ENCODE measurements at places on chromosomes 2 and 18. TPM values are rescaled to one million over a fixed set of nuclear protein-coding genes. Genes with fewer than 3 reads are reported as not detected.

The IKZF2 gene
- 3.9 TPM for total RNA-seq

The PDE1A gene
- total RNA-seq: 4.8 TPM

The CDCA7 gene
- not detected for total RNA-seq

The MRPL30 gene
- total RNA-seq: 32.6 TPM

The NTSR2 gene
- total RNA-seq: not detected

The WIPF1 gene
- 26.1 TPM for total RNA-seq

The TRIM43 gene
- not detected for total RNA-seq

The IL36A gene
- not detected for total RNA-seq

The MCEE gene
- total RNA-seq: 2.0 TPM

The CCDC148 gene
- total RNA-seq: not detected

The TMEM247 gene
- total RNA-seq: not detected

The PIKFYVE gene
- 12.0 TPM for total RNA-seq

The MBOAT2 gene
- 8.0 TPM for total RNA-seq

The NAT8 gene
- not detected for total RNA-seq

The HOXD13 gene
- not detected for total RNA-seq

The TSPYL6 gene
- not detected for total RNA-seq

The STK11IP gene
- 138 TPM for total RNA-seq

The DHRS9 gene
- not detected for total RNA-seq

The POTEI gene
- not detected for total RNA-seq

The FBXO48 gene
- 1.2 TPM for total RNA-seq

The STAT1 gene
- 13.0 TPM for total RNA-seq

The UCN gene
- not detected for total RNA-seq

The CAPN14 gene
- not detected for total RNA-seq

The SPATA3 gene
- not detected for total RNA-seq

The MEP1B gene
- not detected for total RNA-seq

The COL5A2 gene
- 64.2 TPM for total RNA-seq

The PROM2 gene
- total RNA-seq: not detected

The C1QL2 gene
- 11.6 TPM for total RNA-seq

The PAIP2B gene
- total RNA-seq: 0.32 TPM

The BCL11A gene
- total RNA-seq: 0.11 TPM

The VIT gene
- 8.1 TPM for total RNA-seq

Data from ascending aorta (tissue), 2 donors.